HEK293T (cell line): ENCODE measurements at places on chromosomes 4 and X.
A peak's percentile ranks its signal among the peaks of the same experiment; 100 is the strongest.

- no peak for DNase-seq
Measured at GRCh38 chrX:37896511-37896890, 49.1 kb upstream of the DYNLT3 start.

DNA sequence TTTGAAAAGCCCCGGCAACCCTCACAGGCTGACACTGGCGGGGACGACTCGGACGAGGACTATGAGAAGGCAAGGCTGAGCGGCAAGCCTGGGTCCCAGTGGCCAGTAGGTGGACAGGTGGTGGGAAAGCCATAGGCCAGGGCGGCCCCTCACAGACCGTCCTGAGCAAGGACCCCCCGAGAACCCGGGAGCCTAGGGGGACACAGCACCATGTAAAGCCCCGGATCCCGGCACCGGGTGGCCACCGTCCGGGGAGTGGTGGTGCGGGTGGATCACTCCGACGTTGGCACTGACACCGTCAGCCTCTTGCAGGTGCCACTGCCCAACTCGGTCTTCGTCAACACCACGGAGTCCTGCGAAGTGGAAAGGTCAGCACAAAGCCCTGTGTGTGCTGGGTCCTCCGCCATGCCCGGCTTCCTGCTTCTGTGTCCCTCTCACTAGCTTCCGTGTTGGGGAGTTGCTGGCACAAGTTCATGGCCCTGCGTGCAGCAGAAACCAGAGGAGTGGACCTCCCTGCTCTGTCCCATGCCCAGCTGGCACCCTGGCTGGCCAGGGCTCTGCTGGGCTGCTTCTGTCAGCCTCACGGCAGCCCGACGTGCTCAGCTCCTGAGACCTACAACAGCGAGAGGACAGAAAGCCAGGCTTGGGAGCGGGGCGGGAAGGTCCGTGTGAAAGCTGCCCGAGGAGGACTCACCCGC lies 11.9 kb upstream of the ADD1 start:
- DNase-seq: no peak

DNA sequence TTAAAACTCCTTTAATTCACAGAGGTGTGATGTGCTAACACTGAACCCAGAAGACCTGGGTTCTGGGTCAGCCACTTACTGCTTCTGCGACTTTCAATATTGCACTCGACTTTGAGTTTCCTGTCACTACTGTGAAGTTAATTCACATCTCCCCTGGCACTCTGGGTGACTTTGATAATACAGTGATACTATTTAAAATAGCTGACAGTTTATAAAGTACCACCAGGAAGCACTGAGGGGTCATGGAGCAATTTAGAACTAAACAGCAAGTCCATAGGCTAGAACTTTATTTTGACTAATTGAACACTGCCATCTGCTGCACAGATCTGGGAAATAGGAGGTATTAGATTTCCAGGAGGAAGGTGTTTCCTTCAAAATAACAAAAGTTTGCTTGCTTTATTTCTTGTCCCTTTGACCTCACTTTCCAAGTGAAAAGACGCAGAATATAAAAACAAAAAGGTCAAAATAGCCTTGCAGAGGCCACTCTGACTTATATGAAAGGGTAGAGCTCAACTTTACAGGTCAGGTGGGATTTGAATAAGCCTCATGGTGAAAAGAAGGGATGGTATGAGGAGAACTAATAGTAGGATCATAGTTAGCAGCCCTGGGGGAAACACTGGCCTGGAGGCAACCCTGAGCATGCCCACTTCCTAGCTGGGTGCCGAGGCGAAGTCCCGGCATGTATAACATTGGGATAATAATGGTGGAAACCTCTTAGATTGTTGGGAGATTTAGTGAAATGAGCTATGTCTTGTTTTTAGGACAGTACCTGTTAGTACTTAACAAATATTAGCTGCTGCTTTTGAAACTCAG lies 53.4 kb downstream of the ZNF518B start:
- DNase-seq: no peak

GRCh38 chrX:120380699-120381098 lies 18.8 kb downstream of the ATP1B4 start:
- peak; percentile 37 for DNase-seq

DNA sequence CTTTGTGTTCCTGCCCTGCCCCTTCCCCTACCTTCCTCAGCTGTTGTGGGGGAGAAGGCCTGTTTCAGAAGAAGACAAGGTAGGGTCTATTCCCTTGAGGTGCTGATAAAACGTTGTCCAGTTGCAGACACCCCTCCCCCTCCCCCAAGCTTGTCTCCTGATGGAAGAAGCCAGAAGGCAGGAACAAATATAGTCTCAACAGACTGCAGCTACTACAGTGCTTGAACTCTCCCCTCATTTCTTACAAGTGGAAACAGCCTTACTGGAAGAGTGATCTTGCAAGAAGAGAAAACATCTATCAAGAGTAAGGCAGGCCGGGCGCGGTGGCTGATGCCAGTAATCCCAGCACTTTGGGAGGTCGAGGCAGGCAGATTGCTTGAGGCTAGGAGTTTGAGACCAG lies 11.0 kb upstream of the MAP7D3 start:
- DNase-seq: no peak
